Left ventricle myocardium superior (tissue), 1 donor: ENCODE measurements at places on chromosomes 6 and 20.

DNA sequence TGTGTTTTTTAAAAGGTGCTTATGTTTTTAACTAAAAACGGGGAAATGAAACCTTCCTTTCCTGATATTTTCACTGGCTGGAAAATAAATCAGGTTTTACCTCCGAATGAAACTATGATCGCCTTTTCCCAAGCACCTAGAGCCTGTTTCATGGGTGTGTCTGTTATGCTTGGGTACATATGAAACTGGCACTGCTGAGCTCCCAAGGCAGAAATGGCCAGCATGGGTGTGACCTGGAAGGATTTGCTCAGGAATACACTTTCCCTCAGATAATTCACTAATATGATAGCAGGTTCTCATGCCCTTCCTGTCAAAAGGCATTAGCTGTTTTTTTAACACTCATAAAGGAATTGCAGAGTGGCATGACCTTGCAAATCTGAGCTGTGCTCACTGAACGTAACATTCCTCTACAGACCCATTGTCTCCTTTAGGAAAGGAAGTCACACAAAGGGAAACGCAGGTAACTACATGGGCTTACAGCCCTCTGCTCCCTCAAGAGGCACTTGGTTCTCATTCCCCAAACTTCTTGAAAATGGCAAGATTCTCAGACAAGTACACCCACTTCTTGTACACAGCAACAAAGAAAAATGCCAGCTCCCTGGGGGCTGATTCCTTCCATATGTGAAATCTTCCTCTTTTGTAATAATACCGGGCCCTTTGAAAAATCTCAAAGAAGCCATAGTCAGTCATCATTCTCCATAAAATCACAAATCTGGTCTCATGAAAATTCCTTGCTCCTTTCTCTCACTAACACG is 72.7 kb downstream of the METTL24 start:
- DNase-seq: no peak

- DNase-seq: peak; percentile 100
These were observed at the start of gene PIM1 for GRCh38 chr6:37169496-37170272. Gene PIM1 (plus strand): TSS chr6:37170152. CDS start chr6:37170576, 424 bp downstream.

DNA sequence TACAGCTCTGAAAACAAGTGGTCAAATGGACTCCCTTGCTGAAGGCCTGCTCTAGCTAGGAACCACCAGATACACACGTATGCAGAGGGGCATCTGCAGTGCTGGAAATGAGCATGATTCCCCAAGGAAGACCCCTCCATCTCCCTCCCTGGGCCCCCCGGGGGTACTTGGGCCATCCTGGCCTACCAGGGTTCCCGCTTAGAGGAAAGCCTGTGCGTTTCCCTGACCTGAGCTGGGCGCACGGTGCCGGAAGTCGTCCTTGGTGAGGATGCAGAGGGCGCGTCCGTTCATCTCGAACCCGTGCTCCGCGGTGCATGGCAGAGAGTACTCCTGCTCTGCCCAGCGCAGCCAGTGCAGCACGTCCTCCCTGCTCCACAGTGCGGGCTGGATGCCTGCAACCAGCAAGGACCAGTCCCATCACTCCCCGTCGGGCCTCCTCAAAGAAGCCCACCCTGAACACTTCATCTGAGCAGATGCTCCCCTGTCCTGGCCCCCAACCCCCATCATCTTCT is 11.8 kb downstream of the ETV7 start:
- no peak for DNase-seq

DNA sequence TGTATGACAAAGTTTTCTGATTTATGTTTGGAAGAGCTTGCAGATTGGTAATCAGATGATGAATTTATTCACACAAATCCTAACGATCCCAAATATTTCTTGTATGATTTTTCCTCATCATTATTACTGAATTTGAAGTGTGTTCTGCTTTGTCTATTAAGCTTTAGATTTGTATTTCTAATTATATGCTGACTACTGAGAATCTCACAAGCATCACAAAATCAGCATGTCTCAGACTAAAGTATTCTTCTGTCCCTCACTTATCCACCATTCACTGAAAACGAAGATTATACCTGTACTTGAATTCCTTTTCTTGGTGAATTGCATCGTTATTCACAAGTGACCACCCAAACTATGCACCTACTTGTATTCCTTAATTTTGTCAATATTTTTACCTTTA is 796.3 kb upstream of the MAP3K7 start:
- DNase-seq: no peak

DNA sequence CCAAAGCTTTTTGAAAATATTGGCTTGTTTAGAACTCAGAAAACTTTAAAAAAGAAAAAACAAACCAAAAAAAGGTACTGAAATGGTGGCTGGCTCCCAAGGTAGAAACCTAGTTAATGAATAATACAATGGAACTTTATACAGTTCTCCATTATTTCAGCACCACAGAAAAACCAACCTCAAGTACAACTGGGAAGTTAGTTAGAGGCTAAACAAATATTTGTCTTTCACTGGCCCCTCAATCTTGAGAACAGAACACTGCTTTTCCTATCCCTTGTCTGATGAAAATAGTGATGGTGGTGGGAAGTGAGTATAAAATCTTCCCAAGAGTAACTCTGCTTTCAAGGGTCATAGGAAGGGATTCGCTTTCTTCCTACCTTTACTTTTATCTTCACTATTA is 126.5 kb downstream of the REV3L start:
- DNase-seq: no peak
